Activated CD4-positive, CD25-positive, alpha-beta regulatory T cell (primary cell): ENCODE measurements at places on chromosomes 5 and 9.

DNA sequence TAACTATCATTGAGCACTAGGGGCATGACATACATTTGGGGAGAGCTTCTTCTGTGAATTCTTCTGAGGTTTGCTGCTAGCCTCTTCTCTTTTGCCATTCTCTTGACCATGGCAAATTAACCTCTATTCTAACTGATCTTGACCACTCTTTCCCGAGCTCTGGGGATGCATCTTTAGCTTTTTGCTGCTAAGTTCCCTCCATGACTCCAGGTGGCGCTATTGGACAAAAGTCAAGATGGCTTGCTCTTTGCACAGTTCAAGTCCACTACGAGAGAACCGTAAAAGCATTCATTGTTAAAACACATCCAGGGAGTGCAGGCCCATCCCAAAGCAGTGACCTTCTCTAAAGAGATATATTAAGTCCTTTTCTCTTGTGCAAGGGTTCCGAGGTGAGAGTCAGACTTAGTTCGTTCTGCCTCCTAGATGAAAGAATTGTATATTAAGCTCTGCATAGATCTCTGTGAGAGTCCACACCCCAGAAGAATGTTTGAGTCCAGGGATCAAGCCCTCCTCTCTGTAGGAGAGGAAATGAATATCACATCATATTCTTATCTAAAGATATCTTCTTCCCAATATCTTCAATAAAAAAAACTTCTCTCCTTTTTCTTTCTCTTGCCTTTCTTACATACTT lies 1152.9 kb upstream of the CDH6 start:
- no peak for DNase-seq

DNA sequence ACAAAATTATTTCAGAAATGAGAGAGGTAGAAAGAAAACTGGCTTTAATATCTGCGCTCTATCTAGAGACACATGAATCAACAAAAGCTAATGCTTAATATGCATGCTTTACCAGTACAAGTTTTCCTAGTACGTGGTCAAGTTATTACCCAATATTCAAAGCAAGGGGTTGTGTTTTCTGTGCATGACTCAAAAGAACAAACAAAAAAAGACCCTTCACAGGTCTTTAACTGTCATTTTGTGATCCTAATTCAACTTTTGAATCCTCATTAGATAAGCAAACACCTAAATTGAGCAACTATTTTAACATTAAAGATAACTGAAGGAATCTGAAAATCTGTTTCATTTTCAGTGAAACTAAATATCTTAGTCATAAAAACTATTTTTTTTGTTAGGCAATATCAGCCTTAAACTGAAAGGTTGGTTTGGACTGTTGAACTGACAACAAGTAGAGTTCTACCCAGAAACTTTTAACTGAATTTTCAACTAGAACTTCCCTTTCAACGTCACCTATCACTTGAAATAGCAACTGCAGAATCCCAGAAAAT lies 12.5 kb downstream of the ST8SIA4 start:
- DNase-seq = no peak

GRCh38 chr5:139246394-139246793 lies 47.1 kb upstream of the MATR3 start:
- no peak for DNase-seq

- no peak for DNase-seq
Measured at GRCh38 chr5:113022661-113023060, 46.1 kb downstream of the DCP2 start.

GRCh38 chr5:32474209-32474854 lies 29.8 kb upstream of the ZFR start:
- DNase-seq = no peak

- no peak for DNase-seq
Measured at GRCh38 chr5:91849069-91849468, 466.0 kb upstream of the ARRDC3 start.

DNA sequence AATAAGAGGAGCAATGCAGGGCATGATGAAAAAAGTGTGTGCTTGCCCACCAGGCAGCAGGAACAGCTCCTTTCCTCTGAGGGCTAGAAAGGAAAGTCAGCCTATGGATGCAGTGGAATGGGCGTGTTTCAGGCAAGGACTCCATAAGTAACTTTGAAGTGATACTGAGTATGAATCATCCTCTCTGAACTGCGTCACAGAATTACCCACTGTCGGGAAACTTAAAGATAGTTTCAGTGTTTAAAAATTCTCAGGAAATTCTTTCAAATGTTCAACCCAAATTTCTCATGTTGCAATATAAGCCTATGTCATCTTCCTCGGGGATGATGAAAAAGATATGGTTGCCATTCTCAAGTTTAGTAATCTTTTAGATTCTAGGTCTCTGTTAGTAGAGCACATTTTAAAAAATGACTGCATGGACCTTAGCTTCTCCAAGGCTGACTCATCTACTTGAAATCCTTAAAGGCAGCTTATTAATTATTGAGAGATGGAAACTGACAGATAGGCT lies 27.7 kb downstream of the PTCD2 start:
- DNase-seq = no peak

DNA sequence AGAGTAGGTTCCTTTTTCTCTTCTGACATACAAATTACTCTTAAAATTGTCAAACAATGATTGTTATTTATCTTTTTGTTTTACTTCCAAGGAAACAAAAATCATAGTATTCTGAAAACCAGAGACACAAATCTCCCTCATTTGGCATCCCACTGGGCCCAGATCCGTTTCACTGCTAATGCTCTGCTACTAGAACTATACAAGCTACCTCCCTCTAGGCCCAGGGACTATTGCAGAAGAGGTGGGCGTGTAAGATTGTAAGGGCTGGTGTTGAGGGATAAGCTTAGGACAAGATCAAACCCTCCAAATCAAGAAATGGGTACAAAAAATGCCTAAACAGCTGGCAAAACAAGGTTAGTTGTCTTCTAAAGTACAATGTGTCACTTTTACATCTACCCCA lies 928.9 kb upstream of the CDH10 start:
- DNase-seq = no peak

- DNase-seq = no peak
Measured at GRCh38 chr5:132525299-132525724, 18.0 kb downstream of the IL5 start.

GRCh38 chr5:109328626-109329025 lies 81.1 kb downstream of the PJA2 start:
- DNase-seq = no peak

DNA sequence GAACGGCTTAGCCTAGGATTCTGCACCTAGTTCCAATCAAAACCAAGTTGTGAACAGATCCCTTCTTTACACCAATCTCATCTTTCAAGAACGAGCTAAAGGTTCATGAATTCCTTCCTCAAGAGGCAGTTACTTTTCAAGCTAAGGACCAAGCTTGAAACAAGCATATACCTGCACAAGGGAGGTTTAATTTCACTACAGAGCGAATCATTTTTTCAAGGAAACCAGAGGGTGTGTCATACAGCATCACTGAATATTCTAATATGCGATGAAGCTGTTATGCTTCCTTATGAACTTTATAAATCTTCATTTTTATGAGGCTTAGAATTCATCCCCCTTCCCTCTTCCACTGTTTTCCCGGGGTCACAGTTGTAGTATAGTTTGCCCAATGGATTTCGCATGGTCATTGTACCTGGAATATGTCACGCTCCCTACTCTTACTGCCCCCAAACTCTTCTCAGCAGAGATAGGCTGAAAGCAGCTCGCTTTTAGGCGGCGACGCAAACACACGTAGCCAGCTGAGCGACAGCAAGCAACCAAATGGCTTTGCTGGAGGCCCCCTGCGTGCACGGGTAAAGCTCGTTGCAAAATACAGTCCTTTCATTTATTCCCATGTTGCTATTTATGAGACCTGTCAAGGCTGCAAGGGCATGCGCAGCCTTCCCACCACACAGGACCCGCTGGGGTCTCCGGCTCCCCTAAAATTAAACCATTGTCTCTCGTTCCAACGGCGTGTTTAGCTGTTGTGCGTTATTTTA lies 832 bp downstream of the LMBRD2 start:
- peak; percentile 10 for DNase-seq

DNA sequence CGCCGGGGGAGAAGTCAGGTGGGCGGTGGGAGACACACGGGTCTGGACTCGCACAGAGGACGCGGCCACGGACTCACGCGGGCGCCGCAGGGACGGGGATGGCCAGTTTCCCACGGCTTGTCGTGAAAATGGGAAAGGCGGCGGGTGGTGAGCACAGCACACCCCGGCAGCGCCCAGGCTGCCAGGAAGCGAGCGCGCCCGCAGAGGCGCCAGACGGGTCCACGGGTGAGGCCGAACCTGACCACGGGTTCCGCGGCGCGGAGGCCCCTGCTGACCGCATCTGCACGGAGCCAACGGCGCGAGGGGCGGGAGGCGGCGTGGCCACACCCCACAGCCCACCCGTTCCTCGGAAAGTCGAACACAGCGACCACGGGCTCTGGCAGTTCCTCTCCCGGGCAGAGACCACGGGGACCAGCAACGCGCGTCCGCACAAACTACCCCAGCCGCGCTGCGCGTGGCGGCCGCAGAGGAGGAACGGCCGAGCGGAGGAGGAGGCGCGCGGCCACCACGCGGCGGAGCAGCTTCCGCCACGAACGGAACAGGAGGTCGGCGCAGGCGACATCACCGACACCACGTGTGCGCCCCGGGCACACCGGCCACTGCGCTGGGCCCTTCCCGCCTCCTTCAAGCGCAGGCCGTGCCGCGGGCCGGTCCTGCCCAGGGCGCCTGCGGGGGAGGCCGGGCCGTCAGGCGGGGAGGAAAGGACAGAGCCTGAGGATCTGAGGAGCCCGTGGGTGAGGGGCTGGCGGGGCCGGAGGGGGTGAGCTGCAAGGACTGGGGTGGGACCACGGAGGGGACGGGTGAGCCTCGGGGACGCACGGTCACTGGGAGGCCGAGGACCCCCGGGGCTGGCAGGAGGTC lies 5.6 kb downstream of the EXD3 start:
- no peak for DNase-seq

DNA sequence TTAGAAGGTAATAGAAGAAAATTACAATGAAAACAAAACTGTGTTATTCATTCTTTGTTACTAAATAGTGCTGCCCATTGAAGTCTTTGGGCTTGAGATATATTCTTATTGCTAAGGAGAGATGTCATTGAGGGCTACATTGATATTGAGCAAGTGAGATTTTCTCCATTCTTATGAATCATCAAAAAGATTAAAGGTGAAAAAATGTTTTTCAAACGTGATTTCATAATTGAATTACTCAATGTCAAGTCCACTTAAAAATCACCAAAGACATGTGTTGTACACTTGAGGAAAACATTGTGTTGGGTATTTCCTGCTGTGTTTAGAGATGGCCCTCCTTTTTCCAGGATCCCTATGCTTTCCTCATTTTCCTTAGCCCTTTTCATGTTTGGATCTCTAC lies 448.1 kb downstream of the NFIB start:
- DNase-seq = no peak

DNA sequence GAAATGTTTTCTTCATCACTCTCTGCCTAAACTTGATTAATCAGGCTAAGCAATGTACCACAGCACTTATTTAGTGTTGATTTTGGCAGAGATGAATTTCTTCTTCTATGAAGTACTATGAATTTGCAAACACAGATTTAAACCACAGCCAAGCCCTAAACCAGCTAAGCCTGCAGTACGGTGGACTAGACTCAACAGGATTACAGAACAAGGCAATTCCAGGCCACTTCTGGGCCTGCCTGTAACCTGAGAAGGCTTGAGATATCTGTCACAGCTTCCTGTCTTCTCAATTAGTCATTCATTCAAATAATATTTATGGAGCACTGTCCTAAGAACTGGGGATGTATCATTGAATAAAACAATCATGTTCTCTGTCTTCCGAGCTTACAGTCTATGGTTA lies 32.4 kb upstream of the CAST start:
- no peak for DNase-seq

DNA sequence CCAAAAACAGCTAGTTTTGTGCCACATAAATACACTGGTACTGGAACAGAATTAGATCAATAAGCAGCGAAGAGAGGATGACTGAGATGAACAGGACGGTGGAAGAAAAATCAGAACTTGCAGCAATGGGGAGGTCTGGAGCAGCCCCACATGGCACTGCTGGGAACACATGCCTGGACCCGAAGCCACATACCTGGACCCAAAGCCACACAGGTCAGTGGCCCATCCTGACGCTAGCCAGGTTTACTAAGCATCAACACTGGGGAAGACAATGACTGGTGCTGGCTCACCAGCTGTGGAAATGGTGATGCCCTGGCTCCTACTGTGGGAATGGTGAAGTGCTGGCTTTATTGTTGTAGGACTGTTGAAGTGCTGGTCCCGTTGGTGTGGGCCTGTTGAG lies 139.7 kb upstream of the IRX4 start:
- no peak for DNase-seq

DNA sequence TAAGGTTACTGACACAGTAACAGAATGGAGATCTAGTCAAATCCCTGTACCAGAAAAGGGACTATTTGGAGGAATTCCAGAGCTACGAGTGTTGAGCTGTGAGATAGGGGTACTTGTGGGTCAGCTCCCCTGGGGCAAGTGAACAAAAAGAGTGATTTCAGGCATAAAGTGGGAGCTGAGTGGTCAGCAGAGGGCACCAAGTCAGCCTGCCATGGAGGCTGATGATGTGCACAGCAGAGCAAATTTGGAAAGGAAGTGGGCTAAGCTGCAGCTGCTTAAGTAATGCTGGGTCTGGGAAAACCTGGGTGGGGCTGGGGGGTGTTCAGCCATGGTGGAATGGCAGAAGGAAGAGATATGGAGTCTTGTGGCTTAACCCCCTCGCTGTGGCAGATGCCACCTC lies 327.9 kb downstream of the NTRK2 start:
- DNase-seq = no peak

DNA sequence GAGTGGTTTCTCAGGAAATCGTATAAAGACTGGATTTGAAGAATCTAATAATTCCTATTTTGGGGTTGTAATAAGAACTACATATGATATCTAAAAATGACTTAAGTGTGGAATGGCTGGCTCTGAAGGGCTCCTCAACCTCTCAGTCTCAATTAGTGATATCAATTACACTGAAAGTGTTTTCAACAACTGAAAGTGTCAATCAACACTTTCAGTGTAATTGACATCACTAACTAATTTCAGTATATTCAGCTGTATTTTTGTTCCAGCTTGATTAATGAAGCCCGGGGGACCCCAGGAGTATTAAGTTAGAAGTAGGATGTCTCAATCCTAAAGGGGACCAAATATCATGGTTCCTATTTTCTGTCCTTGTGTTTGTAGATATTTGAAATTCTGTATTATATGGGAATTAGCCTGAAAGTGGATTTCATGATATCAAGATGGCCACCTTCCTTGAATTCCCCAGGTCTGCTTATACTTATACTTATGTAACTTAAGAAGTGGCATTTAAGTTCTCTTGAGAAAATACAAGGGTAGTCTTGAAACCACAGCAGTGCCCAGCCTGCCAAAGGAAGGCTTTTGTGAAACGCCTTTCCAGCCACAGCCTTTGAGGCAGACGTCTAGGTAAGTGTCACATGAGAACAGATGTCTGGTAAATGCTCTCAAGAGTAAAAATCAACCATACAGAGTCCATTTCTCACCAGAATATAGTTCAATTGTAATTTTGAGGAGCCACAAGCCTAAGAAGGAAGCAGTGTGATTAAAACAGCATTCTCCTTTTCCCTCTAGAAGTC lies 4.6 kb downstream of the BASP1 start:
- DNase-seq = no peak
